Activated naive CD4-positive, alpha-beta T cell (primary cell): ENCODE measurements at places on chromosomes 2 and 18.

- no peak for DNase-seq
These were observed 56.8 kb downstream of the MYO1B start for GRCh38 chr2:191301971-191302370.

DNA sequence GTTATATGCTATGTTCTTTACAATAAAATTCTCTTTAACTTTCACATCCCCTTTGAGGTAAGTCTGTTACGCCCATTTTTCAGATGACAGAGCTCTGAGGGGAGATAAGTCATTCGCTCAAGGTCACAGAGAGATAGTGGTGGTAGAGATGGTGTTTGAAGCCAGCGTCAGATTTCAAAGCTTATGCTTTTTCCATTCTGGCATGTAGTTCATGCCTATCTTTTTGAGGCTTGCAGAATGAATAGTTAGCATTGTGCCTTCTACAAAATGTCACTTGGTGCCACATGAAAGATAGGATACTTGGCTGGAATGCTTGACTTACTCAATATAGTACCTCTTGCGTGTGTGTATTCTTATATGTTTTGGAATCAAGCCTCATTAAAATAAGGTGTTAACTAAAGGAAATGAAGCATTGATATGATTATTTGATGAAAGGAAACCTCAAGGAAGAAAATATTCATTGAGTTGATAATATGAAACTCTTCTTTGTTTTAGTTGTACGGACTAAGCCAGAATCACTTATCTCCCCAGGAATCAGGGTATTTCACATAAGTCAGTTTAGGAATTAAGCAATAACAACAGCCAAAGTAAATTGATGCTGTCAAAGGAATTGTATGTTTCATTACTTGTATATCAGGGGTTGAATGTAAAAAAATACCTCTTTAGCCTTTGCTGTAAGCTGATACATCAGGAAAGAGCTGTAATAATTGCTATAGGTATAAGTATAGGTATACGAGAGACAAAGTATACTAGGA lies 15.5 kb downstream of the SPATS2L start:
- DNase-seq, result no peak

DNA sequence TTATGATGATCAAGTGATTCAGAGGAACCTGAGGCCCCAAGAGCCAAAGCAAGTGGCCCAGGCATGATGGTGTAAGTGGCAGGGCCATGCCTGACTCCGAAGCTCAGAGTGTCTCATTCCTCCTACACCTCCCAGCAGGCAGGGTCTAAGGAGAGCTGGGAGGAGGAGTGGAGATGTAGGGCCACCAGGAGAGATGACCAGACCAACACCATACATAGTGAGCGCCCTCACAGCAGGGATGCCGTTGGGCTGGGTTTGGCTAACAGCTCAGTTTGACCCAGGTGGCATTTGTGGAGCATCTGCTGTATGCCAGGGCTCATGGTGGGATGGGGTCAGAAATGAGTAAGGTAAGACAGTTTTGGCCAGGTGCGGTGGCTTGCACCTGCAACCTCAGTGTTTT lies 80.7 kb downstream of the MARCO start:
- no peak for DNase-seq

GRCh38 chr18:55900380-55900779 lies 312.4 kb upstream of the TCF4 start:
- no peak for DNase-seq

- DNase-seq, result no peak
These were observed 40.4 kb downstream of the RMP24 start for GRCh38 chr18:36012891-36013290.

DNA sequence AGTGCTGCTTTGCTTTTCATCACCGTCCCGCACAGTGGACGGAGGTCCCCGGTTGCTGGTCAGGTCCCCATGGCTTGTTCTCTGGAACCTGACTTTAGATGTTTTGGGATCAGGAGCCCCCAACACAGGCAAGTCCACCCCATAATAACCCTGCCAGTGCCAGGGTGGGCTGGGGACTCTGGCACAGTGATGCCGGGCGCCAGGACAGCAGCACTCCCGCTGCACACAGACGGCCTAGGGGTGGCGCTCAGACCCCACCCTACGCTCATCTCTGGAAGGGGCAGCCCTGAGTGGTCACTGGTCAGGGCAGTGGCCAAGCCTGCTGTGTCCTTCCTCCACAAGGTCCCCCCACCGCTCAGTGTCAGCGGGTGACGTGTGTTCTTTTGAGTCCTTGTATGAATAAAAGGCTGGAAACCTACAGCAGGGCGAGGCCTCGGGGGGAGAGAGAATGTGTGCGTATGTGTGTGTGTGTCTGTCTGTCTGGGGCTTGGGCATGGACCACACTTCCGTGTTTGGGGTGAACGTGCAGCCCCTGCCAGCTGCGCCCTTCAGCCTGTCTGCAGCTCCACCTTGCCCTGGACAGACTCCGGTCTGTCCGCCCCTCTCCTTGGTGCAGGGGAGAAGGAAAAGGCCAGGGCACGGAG lies 32.3 kb downstream of the GPC1 start:
- DNase-seq, result no peak

GRCh38 chr2:11945139-11946126 lies 199.0 kb downstream of the LPIN1 start:
- no peak for DNase-seq

DNA sequence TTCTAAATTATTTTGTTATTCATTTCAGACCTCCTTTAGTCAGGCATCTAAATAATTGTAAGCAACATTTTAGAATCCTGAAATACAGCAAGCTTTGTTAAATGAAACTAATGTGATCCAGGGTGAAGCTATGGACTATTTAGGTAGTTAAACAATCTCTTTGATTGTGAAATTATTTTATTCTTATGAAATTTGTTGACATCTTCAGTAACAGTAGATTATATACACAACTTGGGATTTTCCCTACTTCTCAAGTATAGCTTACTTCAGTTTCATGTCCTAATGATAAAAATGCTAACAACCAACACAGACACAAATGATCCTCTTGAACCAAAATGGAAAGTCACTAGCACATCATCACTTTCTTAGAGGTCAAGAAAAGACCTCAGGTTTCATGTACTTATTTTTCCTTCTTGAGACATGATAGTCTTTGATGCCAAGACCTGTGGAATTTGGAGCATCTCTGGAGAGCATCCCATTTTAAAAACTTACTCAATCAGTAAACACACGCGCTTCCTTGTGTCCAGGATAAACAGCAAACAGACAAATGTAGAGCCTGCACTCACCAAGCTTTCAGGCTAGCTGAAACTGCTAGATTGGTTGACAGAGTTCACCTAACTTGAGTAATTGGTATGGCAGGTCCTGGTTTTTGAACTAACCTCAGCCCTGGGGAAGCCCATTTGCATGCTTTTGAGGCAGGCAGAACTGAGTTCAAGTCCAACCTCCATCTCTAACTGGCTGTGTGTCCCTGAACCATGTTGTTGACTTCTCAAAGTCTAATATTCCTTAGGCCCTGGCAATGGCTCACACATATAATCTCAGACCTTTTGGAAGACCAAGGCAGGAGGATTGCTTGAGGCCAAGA lies 47.8 kb downstream of the KCTD18 start:
- no peak for DNase-seq

- DNase-seq, result no peak
These were observed 149.5 kb downstream of the INO80D start for GRCh38 chr2:205936446-205936845.
